Hypothalamus (tissue), 51 donors: ENCODE measurements at places on chromosomes 13 and 19.

DNA sequence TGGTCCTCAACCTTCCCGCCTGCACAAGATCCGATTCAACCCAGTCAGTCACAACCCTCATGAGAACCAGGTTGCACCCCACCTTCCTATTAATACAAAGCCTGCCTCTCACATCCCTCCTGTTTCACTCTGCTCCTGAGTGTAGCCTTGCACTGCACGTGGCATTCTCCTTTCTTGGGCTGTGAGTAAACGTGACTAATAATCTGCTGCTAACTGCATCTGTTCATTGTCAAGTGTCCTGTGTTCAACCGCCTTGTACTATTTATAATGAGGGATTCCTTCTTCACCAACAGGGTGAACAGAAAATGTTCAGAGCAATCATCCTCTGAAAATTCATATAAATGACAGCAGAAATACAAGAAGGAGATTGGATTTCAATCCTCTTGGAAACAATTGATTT lies 1608.2 kb downstream of the SLITRK5 start:
- DNase-seq: no peak

GRCh38 chr13:53848366-53848961 lies 819.9 kb downstream of the OLFM4 start:
- no peak for DNase-seq

GRCh38 chr13:86729206-86729605 lies 930.0 kb upstream of the SLITRK6 start:
- no peak for DNase-seq

GRCh38 chr19:326871-327270 lies 17.7 kb downstream of the MIER2 start:
- no peak for DNase-seq

DNA sequence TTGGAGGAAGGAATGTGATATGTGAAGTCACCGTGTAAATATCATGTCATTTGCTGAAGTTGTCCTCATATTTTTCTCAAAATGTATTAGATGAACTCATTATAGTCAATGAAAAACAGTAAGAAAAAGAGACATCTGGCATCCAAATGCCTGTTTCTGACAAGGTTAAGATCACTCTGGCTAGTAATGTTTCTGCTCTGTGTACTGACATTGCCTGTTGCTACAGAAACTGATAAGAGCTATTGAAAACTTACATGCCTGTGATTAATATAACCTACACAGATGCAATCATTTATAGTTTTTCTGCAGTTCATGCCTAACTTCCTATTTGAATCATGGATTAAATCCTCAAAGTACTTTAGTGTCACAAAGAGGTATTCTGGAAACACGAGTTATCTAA lies 249.8 kb downstream of the NBEA start:
- DNase-seq: no peak

- DNase-seq: no peak
These were observed 1516.7 kb upstream of the PCDH20 start for GRCh38 chr13:62932256-62932883.

DNA sequence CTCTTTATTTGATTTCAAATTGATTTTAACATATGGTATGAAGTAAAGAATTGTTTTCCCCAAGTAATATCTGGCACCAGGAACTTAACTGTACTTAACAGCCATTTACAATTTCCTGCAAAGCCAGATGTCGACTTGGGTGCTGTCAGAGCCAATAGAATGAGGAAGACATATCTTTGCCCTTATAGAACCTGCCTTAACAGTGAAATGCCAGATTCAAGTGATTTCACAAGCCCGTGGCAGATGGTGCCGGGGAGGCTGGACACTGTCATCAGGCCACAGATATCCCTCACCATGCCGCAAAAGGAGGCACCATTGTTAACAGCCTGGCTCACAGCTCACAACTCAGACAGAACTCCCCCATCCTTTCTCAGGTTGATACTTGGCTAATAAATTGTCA lies 48.7 kb downstream of the ESD start:
- no peak for DNase-seq

- DNase-seq: no peak
These were observed 21.5 kb downstream of the VWA8 start for GRCh38 chr13:41939398-41939797.

DNA sequence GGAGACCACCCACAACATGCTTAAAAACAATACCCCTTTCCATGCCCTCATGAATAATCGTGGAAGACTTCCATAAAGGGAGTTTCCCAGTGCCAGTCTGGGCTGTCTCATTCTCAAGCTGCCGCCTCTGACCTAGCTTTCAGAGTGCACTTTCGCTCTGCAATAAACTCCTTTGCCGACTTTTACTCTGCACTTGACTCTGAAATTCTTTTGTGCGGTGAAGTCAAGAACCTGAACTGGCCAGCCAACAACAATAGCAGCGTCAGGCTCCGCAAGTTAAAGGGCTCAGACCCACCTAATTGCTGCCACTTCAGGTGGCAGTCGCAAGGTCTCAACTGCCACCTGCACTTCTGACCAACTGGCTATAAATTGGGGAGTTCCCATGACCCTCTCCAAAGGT lies 10.3 kb upstream of the LEUTX start:
- no peak for DNase-seq

- no peak for DNase-seq
These were observed 27.3 kb upstream of the ZNF254 start for GRCh38 chr19:24059563-24060295.

DNA sequence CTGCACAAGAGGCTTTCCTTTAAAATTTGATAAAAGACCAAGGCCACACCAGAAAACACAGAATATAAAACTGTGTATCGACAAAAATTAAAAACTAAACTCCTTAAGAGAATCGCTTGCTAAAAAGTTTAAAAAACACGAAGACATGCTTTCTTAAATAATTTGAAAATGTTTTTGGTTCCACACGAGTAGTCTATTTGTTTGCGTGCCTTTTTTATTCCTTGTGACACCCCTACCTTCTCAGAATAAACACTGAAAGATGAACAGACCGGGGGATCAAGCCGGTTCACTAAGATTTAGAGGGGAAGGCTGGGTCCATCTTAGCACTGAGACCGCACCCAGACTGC lies 256.4 kb upstream of the STARD13 start:
- DNase-seq: no peak

DNA sequence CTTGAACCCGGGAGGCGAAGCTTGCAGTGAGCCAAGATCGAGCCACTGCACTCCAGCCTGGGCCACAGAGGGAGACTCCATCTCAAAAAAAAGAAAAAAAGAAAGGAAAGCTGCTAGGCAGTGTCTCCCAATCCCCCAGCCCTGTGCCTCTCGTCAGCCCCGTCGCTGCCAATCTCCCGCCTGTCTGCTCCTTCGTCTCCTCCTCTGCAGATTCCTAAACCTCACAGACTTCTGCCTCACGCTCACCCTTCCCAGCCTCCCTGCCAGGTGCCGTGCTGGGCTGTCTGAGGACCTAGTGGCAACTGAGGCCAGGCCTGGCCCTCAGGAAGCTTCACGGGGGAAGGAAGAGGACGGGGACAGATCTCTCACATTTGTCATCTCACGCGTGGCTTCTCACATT lies 21.5 kb downstream of the DPF1 start:
- DNase-seq: no peak

GRCh38 chr19:17727843-17728242 lies 8.6 kb downstream of the MAP1S start:
- DNase-seq: no peak

GRCh38 chr13:94813920-94814475 lies 101.7 kb upstream of the SOX21 start:
- no peak for DNase-seq

DNA sequence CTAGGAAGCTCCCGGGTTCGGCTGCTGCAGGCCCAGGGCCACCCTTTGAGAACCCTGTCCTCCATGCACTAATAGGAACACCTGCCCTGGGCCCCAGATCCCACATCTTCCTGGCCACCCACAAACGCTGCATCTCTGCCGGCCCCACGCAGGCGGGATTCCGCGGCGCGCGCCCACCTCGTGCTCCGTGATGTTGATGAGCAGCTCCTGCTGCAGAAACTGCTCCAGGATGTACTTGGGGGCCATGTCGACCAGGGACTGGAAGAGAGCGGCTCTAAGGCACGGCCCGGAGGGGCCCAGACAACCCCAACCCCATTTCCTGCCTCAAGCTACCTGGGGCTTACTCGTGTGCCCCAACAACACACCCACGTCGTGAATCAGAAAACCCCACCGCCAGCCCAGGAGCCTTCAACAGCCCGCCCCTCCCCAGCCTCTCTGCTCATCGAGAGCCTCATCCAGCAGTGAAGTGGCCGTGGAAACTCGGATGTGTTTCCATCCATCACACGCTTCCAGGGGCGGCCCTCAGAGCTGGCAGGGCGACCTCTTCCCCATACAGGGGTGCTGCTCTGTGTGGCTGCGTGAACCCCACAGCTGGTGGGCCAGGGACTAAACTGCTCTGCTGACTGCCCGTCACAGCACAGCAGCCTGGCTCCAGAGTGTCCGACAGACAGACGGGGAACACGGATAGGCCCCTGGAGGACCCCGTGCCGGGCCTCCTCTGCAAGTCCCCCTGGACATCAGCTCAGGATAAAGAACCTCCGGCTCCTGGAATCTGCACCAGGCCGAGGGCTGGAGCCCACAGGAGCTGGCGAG lies 4.2 kb downstream of the POLR2E start:
- no peak for DNase-seq

GRCh38 chr19:38670921-38671398 lies 23.5 kb downstream of the ACTN4 start:
- DNase-seq: no peak

GRCh38 chr13:94822356-94822755 lies 110.0 kb upstream of the SOX21 start:
- DNase-seq: no peak

DNA sequence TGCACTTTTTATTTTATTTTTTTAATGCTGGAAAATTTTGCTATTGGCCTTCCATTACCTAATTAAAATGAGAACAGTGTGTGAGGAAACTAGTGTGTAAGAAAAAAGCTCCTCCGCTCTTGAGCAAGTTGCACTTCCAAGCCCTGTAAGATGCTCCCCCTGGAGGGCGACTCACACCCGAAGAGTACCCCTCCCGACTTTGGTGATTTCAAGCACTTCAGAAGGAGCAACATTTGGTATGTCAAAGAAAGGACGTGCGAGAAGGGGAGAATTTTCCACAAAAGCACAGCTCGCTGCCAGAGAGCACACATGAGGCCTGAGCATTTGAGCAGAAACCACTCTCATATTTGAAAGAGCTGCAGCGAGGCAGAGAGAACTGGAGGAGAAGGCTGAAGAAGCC lies 504.4 kb downstream of the FGF9 start:
- no peak for DNase-seq

DNA sequence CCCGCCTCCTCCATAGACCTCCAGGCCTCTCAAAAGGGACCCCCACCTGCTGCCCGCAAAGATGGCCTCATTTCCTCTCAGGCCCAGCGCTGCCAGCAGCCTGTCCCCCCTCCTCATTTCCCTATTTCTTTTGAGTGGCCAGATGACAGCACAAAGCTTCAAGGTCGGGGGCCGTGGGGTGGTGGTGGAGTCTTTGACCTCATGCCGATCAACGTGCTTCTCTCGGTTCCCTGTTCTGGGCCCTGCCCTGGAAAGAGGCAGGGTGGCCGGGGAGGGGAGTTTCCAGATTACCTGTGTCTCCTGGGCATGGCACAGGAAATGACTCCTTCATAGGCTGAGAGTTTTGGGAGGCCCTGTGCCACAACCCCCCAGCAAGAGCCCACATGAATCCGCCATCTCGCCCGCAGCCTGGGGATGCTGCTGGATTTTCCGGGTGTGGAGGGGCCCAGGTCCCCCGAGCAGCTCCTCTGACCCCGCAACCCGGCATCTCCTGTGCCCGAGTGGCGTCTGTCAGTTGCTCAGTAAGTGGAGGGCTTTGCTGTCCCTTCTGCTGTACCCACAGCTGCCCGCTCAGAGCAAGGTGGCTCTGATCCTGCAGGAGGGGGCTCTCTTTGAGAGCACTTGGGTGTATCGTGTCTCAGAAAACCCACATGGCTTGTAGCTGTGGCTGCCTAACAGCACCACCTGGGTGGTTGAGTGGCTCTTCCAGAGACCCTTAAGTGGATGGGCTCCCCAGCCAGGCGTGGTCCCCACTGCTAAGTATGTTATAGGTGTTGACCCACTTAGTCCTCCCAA lies 139.4 kb downstream of the SIPA1L3 start:
- DNase-seq: no peak

GRCh38 chr13:67554746-67555452 lies 324.8 kb upstream of the PCDH9 start:
- no peak for DNase-seq

DNA sequence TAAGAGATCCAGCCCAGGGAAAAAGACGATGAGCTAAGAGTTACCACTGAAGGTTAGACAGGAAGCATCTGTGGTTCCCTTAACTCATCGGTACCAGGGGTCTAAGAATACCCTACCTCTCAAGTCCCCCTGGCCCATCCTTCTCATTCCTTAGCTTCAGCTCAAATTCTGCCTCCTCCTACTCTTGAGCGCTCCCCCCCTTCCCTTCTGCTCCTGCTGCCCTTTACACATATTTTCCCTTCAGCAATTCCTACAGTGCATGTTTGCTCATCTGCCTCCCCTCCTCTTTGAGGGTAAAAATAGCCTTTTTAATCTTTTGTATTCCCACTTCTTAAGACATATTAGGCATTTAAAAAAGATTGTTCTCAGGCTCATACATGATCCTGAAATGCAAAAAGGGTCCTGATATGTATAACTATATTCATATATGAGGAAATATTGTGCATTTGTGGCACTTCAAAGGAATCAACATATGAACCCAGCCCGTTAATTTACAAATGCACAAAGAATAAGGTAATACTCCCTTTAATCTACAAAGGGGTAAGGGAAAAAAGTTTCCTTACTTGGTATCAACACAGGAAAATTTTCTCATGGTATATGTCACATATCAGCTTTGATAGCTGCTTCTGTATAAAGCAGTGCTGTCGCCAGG lies 33.1 kb downstream of the LNX2 start:
- no peak for DNase-seq

DNA sequence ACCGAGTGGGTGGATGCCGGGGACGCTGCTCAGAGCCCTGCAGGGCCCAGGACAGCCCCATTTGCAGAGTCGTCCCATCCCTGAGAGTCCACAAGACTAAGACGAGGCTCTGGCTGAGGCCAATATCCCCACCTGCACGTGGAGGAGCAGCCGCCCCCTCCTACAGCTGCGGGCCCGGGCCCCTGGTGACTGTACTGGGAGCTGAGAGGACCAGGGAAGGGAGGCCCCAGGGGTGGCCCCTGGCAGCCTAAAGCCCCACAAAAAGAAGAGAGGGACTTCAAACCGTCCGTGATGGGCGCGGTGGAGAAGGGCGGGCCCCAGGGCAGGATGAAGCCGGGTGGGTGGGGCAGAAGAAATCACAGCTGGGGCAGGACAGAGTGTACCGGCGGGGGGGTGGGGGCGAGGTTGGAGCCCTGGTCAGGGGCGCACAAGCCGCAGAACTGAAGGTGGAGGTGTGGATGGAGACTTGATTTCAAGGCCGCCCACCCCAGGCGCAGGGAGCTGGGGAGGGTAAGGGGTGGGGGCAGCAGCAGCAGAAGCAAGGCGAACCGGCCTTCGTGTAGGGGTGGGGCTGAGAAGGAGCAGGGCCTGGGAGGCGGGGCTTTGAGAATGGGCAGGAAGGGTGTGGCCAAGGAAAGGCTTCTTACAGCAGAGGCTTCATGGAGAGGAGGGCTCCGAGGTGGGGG lies 12.9 kb downstream of the CFD start:
- DNase-seq: no peak
